ENCODE measurements at places on chromosomes 5 and 9. TPM values are rescaled to one million over a fixed set of nuclear protein-coding genes. Genes with fewer than 3 reads are reported as not detected.

GRCh38 chr5:61333954-61334867 is 2.2 kb downstream of the ZSWIM6 start:
- peaks cover 21% of the 10 kb centered on the region for H3K4me1 ChIP-seq
- no peak overlapping the region for H3K27ac ChIP-seq
- DNase-seq, result no peak
- no peaks in the 10 kb centered on the region for H3K36me3 ChIP-seq
- peak overlapping the region; percentile 76 for H3K4me3 ChIP-seq
- no peaks in the 10 kb centered on the region for H3K27me3 ChIP-seq

DNA sequence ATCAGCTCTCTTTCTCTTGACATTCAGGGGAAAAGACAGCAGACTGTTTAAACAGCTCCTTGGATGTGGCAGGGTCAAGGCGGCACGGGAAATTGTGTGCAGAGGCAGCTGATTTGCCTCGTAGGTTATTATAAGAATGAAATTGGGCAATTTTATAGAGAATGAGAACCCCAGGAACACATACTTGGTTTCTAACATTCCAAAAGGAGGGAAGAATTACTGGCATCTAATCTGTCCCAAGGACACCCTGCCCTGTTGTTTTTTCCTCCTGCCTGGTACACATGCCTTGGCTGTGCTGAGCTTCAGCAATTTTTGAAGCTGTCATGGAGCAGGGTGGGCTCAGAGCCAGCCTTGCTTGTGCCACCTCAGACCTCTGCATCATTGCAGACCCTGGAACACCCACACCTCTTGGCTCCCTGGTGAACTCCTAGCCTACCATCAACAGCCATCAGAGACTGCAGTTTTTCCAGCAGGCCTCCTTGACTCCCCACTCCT is 143.6 kb downstream of the BOD1 start:
- H3K4me1 ChIP-seq, result peaks cover 34% of the 10 kb centered on the region
- no peak overlapping the region for H3K4me3 ChIP-seq
- peak overlapping the region; percentile 46 for H3K27ac ChIP-seq
- DNase-seq, result no peak
- no peaks in the 10 kb centered on the region for H3K27me3 ChIP-seq

DNA sequence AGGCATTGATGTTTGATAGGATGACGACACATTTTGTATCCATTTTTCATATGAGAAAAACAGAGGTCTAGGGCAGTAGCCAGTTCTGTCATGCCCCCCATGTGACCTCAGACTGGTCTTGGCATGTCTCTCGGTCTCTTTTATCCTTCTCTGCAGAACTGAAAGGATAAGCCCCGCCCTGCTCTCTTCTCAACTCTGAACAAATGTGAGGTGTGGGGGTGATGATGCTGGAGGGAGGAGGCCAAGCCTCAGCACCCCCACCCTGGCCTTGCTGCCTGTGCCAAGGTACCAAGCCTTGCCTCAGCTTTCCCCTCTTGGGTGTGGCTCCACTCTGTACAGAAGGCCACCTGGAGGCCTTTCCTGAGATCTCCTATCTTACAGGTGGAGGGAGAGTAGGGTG is 19.5 kb upstream of the CRB2 start:
- no peaks in the 10 kb centered on the region for H3K27me3 ChIP-seq
- H3K4me1 ChIP-seq, result peaks cover 6% of the 10 kb centered on the region
- DNase-seq, result no peak
- H3K36me3 ChIP-seq, result no peaks in the 10 kb centered on the region
- H3K27ac ChIP-seq, result no peak overlapping the region

- no peak for DNase-seq
- H3K36me3 ChIP-seq, result no peaks in the 10 kb centered on the region
- H3K27ac ChIP-seq, result no peak overlapping the region
- H3K4me3 ChIP-seq, result no peak overlapping the region
These were observed 35.2 kb upstream of the NFIB start for GRCh38 chr9:14349146-14349446.

DNA sequence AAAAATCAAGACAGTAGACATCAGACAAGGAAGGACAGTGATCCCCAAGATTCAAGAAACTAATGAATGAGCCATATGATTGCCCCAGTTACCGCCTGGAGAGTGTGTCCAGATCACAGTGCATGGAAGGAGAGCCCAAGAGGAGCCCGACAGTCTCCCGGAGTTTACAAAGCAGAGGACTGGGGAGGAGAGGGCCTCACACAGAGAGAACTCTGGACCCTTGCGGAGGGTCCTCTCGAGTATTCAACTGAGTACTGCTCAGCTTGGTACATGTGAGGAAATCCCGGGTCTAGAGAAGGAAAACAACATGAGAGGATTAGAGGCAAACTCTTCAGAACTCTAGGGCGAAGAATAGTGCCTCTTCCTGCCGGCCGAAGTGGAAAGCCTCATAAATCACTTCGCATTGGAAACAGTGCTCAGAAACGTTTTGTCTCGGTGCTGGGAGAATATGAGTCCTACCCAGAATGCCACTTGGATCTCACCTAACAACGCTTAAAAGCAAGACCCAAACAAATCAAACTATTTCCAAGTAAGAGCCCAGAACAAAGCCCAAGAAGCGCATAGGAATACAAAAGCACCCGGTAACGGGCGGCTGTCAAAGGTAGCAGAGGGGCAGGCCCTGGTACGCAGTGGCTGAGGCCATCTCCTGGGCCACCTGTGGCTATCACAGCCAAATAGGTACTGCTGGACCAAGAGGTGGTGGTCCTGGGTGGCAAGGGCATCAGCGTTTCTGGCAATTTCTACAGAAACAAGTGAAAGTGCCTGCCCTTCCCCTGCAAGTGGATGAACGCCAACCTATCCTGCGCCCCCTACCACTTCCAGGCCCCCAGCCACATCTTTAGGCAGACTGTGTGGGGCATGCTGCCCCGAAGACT is 36.0 kb downstream of the FAM78A start:
- H3K27me3 ChIP-seq, result no peaks in the 10 kb centered on the region
- DNase-seq, result no peak
- H3K4me3 ChIP-seq, result no peak overlapping the region
- no peak overlapping the region for H3K27ac ChIP-seq
- H3K36me3 ChIP-seq, result no peaks in the 10 kb centered on the region
- 0 out of 2 replicates have a peak, but pooled peaks cover 3% of the 10 kb centered on the region for H3K4me1 ChIP-seq

DNA sequence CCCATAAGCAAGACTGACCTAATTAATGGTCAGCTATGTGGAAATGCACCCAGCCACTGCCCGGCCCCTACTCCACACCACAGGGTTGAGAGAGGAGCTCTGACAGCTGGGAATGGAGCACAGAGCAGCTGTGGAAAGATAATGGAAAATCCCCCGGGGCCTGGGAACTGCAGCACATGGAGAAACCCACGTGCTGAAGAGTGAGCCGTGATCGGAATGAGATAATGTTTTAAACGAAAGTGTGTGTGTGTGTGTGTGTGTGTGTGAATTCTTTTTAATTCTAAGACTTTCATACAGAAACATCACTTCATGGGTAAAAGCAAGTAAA is 13.1 kb upstream of the SLC12A7 start:
- no peaks in the 10 kb centered on the region for H3K27me3 ChIP-seq
- no peak overlapping the region for H3K27ac ChIP-seq
- no peak overlapping the region for H3K4me3 ChIP-seq
- H3K36me3 ChIP-seq, result no peaks in the 10 kb centered on the region
- no peak for DNase-seq

DNA sequence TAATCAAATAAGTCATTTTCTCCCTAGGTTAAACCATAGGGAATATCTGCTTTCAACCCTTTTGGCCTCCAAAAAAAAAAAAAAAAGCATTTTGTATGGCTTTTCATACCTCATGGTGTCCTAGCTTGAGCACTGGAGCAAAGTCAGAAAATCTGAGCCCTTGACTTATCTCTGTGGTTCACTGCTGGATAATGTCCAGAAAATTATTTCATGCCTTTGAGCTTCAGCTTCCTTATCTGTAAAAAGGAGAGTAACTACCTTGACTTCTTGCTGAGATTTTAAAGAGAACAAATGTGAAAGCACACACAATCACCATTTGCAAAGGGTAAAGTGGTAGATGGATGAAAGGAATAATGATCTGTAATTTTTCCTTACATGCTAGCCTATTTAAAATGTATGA is 165.9 kb downstream of the ALDH1A1 start:
- H3K36me3 ChIP-seq, result no peaks in the 10 kb centered on the region
- H3K4me3 ChIP-seq, result no peak overlapping the region
- no peak overlapping the region for H3K27ac ChIP-seq
- H3K27me3 ChIP-seq, result no peaks in the 10 kb centered on the region
- no peaks in the 10 kb centered on the region for H3K4me1 ChIP-seq

DNA sequence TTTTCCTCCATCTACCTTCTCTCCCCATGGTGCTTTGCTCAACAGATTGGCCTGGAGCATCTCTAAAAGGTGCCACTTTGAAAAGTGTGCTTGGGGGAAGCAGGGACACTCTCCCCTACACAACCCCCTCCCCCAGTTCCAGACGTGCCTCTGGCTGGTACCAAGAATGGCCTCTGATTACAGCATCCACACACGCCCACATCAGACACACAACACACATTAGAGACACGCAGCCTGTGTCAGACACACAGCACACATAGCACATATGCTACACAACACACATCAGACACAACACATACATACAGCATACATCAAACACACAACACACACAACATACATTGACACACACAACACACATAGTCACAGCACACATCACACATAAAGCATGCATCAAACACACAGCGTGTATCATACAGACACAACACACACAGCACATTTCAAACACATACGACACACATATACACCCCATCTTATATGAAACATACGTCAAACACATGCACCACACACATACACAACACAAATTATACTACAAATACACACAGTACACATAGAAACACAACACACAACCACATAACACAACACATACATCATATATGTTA is 150.4 kb downstream of the RGS3 start:
- 0 out of 2 replicates have a peak, but pooled peaks cover 5% of the 10 kb centered on the region for H3K4me1 ChIP-seq
- no peak overlapping the region for H3K4me3 ChIP-seq
- no peak for DNase-seq
- no peaks in the 10 kb centered on the region for H3K27me3 ChIP-seq
- H3K27ac ChIP-seq, result no peak overlapping the region
- H3K36me3 ChIP-seq, result no peaks in the 10 kb centered on the region

DNA sequence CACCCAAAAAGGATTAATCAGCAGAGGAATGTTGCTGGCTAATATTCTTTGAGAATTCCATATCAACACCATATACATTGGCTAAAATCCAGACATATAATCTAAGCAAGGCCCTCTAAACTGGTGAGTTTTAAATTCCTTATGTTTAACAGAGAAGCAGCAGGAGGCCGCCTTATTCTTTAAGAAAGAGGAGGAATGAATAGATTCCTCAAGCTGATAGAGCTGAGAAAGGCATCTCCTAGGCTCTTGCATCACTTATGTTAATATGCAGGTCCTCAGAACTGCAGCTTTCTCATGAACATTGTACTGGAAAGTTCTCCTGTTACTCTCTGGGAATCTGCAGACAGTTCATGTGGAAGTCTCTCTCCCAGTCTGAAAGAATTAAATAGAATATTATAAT is 20.1 kb upstream of the SMARCA2 start:
- peaks cover 52% of the 10 kb centered on the region for H3K27me3 ChIP-seq
- no peak overlapping the region for H3K4me3 ChIP-seq
- no peaks in the 10 kb centered on the region for H3K4me1 ChIP-seq
- no peak overlapping the region for H3K27ac ChIP-seq
- DNase-seq, result no peak

DNA sequence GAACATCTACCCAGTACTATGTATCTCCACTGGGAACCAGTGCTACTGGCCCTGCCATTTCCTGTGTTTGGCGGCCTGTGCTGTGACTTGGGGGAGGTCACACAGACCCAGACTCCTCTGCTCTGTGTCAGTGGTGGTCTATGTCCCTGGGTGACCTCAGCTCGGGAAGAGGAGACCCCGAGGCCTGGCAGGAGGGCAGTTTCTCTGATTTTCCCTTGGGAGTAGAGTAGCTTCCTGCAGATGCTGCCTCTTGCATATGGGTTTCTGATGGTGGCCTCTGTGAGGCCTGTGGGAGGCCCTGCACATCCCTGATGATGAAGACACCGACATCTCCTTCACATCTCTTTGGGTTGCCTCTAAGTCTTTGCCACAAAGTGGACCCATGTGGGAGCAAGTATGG is 13.0 kb upstream of the SMIM32 start:
- H3K27ac ChIP-seq, result no peak overlapping the region
- no peaks in the 10 kb centered on the region for H3K27me3 ChIP-seq
- DNase-seq, result no peak
- H3K4me3 ChIP-seq, result no peak overlapping the region
- H3K36me3 ChIP-seq, result no peaks in the 10 kb centered on the region

Gene BTNL3
- not detected for total RNA-seq

Gene SLC6A3
- not detected for total RNA-seq

Gene ANKRD31
- total RNA-seq, result 0.30 TPM

Gene TCF7
- total RNA-seq, result 17.8 TPM
